Midbrain (tissue), 1 donor: ENCODE measurements at places on chromosomes 7 and 10.

DNA sequence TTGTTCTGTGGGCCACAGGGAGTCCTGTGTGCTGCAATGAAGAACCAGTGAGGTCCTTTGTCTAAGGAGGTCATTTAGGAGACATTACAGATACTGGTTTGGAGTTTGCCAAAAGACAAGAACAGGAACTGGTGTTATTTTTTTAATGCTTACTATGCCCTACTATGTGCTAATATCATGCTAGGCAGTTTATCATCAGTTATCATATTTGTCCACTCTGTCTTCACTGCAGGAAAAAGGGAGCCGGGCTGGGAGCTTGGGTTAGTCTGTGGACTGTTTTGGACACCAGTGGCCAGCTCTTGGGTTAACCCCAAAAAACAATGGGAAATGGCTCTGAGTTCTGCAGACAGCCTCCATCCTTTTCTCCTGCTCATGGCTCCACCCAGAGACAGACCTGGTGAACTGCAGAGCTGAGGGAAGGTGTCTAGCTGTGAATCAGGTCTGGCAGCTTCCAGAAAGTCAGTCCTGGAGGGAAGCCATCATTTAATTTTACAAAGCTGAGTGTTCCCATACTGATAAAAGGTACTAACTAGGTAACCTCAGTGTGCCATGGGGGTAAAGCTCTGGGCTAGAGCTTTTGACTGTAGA is 101.2 kb upstream of the ZNF746 start:
- no peak for DNase-seq

DNA sequence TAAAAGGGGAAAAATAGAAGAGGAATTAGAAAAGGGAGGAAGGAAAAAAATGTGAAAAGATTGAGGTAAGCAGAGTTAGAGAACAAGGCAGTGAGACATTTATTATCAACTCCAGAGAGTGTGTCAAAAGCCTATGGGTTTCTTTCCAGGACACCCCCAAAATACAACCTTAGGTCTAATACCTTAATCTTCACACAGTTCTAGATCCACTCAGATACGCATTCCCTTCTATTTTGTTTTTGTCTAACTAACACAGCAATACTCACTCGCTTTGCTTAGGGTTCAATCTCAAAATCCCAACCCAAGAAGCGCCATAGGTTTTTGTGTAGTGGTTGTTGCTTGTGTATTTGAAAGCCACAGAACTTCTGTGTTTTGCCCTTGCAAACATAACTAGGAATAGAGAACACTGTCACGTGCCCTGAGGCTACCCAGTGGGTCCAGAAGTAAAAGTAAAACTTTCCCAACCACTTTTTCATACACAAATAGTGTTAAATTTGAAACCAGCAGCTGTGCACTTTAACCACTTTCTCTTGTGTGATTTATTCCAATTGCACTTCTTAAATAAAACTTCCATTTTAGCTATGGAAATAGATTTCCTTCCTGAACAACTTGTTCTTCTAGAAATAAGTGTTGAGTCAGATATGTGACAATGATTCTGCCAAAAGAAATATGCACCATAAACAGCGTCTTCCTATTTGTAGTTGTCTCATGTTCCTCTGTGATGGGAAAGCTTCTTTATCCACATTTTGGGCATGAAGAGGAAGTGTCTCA is 414.7 kb upstream of the GHITM start:
- DNase-seq = no peak

GRCh38 chr10:508726-509125 is 180.7 kb downstream of the DIP2C start:
- no peak for DNase-seq

GRCh38 chr7:7969306-7970236 is 975 bp downstream of the GLCCI1 start:
- peak; percentile 45 for DNase-seq

DNA sequence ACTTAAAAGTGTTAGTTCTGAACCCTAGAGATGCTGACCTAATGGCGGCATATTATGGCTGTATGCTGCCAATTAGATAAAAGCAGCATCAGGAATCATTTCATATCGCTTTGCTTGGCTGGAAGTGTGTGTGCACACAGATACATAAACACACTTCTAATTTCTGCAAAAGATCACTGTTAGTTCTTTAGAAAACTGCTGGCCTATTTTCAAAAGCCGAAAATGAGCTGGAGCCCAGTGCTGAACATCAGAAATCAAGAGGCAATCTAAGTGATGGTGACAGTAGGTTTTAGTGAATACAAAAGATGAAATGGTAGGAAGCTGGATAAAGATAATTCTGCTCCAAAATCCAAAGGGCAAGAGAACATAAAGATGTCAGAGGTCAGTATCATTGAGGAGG is 745.8 kb upstream of the LRRTM3 start:
- DNase-seq = no peak

GRCh38 chr10:6074489-6075301 is 12.5 kb upstream of the IL2RA start:
- no peak for DNase-seq

DNA sequence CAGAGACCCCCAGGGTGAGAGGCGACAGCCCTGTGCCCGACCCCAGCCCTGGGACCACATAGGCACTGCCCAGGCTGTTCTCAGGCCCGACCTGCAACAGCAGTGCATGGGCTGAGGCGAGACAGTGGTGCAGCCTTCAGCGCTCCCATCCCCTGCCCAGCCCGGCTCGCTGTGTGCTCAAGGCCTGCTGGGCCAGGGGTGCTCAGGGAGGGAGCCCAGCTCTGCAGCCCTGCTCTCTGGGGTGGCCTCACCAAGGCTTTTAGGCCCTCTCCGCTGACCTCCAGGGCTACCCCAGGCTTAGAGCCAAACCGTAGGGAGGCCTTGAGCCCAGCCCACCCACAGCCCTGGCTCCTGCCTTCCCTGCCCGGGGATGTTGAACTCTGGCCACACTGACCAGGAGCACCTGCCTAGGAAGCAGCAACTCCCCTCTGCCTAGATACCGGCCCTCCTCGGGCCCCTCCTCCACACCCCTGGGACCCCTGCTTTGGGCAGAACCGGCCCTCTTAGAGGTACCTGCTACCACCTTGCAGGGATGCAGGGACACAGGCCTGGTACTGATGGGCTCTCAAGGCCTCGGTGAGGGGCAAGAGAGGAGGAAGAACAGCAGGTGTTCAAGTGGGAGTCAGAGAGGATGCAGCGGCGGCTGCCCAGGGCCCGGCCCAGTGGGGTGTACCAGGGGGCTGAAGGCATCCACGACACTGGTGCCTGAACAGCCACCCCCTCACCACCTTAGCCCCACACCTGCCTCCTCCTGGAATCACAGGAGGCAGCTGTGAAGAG is 231.5 kb downstream of the ELFN1 start:
- no peak for DNase-seq

DNA sequence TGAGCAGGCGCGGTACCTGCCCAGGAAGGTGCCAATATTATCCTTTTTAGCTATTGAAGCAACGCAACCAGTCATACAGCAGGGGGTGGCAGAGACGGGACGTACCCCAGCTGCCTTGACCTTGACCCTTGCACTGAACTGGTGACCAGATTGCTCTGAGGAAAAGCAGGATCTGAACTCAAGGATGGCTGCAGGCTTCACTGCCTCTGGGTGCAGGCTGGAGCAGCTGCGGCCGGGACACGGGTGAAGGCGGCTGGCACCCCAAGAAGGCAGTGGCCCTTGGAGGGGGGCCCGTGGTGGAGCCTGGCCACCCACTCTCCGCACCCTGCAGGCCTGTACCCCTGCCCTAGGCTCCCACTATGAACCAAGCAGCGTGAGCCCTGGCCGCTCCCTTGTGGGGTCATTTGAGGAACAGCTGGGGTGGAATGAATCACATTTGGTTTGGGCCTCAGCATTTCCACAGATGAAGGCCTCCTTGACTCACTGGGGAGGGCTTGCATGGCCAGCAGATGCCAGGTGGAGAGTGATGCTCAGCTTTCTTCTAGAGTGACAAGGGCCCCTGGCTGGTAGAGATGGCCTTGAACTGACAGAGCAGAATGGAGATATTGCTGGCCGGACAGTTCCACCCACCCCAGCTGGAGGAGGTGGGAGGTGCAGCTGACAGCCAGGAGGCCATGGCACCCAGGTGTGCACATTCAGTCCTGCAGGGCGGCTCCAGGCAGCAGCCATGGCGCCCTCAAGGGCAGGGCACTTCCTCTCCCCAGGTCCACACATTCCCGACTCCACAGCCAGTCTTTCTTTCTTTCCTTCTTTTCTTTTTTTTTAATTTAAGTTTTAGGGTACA is 218.7 kb downstream of the WDR37 start:
- no peak for DNase-seq

GRCh38 chr10:107807836-107808235 is 643.3 kb upstream of the SORCS1 start:
- DNase-seq = no peak

GRCh38 chr10:117351996-117352395 is 23.2 kb downstream of the PDZD8 start:
- no peak for DNase-seq

GRCh38 chr10:128606055-128606454 is 479.8 kb upstream of the MKI67 start:
- no peak for DNase-seq

DNA sequence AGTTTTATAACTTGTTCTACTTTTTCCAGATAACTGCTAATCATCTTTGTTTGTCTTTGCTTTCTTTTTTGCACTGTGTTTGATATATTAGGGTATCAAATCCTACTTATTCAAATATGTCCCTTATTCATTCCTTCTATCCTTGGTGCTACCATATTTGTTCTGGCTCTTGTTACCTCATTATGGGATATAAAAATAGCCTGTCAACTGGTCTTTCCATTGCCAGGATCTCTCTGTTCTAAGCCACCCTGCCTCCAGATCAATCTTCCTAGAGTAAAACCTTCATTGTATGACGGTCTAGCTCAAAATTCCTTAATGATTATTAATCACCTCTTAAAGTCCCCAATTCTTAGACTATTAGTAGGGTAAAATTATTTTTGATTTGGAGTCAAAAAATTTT is 25.2 kb downstream of the MET start:
- DNase-seq = no peak

GRCh38 chr10:118966076-118966849 is 63.3 kb upstream of the NANOS1 start:
- DNase-seq = peak; percentile 22

- DNase-seq = peak; percentile 40
Measured at GRCh38 chr7:24572393-24572996, 757 bp upstream of the PALS2 start.

- no peak for DNase-seq
Measured at GRCh38 chr10:27503498-27504006, 552 bp upstream of the RAB18 start.
